ENCODE measurements at places on chromosomes 3 and 15.

GRCh38 chr3:196335503-196335948, 2.7 kb downstream of the TM4SF19 start:
- no peak for DNase-seq

DNA sequence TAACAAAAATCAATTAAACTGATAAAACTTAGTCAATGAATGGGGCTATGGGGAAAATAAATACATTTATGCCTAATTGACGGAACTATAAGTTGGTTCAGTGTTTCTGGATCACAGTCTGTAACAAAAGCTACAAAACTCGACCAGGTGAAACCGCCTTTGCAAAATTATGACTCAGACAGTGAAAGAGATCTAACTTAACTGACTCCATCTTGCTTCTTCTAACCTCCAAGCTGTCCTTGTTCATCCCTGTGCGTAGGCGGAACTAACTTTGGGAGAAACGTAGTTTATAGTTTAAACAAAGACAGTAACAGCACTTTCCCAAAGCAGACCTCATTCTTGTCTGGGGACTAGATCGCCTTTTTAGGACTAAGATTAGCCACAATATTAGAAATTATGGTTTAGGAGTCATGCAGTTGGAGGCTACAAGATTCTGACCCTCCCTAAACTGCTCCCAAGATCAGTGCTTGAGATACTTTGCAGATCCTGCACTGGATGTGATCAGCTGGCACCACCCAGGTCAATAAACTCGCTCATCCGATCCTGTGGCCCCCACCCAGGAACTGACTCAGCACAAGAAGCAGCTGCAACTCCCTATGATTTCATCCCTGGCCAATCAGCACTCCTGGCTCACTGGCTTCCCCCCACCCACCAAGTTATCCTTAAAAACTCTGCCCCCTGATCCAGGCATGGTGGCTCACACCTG, 7.2 kb upstream of the MFGE8 start:
- DNase-seq: peak; percentile 91

GRCh38 chr3:194327218-194328052, 23.7 kb downstream of the CPN2 start:
- no peak for DNase-seq

DNA sequence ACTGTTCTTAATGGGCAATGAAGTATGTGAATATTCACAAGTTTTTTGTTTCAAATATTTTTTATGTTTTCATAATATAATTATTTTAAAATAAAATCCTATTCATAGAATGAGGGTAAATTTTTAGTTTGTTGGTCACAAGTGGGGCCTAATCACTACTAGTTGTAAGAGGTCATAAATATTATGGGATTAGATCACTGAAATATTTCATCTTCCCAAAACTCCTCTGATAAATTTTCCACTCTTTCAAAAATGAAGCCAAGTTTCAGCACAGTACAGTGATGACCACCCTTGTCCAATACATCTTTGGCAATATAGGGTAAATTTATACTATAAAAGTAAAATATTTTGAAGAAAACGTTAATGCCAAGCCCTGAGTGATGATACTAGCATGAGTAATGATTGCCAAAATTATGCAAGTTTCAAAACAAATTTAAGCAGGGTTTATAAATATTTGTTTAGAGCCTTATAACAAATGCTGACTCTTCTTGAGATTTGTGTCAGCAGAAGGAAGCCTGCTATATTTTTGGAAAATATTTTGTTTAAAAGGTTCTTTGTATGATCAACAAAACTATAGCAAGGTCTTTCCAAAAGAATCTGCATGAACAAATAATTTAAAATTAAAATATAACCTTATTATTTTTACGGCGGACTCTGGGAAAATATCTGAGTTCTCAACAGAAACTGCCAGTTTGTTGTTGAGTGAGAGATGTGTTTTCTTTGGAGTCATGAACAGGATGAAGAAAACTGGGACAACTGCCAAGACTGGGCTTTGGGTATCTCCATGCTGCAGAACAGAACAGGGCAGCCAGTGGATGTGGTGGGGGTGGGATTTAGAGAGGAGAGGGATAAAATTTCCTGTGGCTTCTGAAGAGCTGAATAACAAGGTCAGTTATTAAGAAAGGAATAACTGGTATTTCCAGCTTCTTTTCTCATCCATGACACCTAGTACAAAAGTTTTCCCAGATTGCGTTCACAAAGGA, 17.9 kb upstream of the TM4SF1 start:
- no peak for DNase-seq

DNA sequence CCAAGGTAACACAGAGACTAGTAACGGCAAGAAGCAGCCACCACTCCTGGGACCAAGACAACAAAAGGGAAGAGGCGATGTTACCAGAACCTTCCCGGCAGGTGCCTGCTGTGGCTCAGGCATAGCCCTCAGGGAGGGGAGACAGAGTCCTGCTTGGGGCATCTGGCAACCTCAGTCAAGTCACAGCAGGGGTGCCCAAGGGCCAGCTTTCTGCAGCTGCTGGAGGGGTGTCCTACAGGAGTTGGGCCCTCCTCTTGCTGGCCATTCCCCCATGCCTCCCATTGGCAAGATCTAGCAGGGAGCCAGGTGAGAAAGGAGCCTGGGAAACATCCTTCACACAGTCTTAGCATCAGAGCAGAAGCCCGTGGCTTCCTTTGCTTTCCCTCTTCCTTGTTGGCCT, 197.3 kb upstream of the IL12A start:
- no peak for DNase-seq

DNA sequence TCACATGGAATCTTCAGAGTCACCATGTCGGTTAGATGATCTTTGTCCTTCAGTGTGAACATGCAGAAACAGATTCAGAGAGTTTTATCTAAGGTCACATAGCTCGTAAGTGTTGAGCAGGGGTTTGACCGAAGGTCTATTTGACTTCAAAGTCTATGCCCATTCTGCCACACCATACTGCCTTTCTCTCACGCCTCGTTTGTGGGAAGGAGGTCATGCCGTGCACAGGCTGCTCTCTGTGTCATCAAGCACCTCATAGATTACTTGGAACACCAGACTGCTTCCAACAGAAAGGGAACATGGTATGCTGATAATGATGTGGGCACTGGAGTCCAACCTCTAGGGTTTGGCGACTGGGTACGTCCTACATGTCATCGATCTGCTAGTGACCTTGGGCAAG, 128.8 kb downstream of the SV2B start:
- DNase-seq: no peak

GRCh38 chr15:50803479-50804180, 38.1 kb upstream of the SPPL2A start:
- no peak for DNase-seq

GRCh38 chr3:114393367-114394072, 99.7 kb downstream of the TIGIT start:
- no peak for DNase-seq

DNA sequence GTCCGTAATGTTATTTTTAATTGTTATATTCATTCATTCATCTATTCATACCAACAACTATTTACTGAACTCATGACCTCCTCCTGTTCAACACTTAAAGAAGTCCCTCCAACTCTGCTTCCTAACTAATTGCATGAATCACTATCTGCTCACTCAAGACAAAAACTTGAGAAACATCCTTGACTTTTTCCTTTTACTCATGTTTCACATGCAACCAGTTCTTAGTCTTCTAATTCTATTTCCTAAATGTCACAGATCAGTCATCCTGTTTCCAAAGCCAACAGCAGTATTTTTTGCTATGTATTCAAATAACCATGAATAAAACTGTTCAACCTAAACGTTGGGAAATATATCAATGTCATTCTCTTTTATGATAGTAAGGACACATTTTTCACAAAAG, 124.6 kb upstream of the GBE1 start:
- no peak for DNase-seq

DNA sequence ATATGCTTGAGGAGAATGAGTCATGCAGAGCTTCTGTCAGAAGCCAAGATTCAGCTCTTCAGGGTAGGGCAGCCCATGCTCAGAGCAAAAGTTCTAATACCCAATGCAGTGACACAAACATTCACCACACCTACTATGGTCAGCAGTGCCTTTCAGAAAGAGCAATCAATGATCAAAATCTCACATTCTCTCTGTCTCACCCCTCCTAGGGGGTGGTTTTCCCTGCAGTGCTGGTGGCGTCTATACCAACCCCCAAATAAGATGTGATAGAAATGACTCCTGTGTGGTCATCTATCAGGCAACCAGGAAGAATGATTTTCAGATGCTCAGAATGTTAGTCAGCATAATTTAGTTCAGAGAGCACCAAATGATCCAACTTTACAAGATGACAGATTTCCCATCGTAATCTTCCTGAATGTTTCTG, 385.3 kb downstream of the NTRK3 start:
- peak; percentile 25 for DNase-seq

DNA sequence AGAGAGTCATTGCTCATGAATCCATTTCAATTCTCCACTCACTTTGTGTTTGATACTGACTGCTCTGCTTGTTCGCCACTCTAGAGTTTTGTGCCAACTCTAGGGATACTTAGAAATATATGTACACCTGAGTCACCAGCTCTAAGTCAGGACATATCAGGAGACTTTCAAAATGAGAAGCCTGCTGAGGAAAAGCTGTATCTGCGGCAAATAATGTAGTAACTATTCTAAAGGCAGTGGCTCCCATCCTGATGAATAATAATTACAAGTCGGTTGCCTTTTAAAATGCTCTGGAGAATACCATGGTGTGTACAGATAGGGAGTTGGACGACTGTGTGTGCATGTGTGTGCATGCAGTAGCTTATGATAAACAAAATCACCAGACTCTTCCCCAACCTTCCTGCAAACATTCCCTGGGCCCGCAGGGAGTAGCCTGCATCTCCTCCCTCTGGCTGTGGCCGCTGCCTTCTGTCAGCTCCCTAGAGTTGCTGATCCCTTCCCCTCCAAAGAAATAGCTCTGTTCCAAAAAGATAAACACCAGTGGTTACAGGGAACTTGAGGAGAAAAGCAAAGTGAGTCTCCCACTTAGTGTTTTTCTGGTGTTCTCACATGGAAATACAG, 346.3 kb upstream of the UMPS start:
- DNase-seq: no peak

GRCh38 chr15:100202309-100202960, 139.3 kb downstream of the ADAMTS17 start:
- no peak for DNase-seq
